ENCODE measurements at places on chromosomes 12 and 14.

- no peak for DNase-seq
Measured at GRCh38 chr12:123788541-123788940, 26.4 kb downstream of the DNAH10 start.

- DNase-seq = no peak
Measured at GRCh38 chr12:105876396-105876927, 262.3 kb downstream of the NUAK1 start.

DNA sequence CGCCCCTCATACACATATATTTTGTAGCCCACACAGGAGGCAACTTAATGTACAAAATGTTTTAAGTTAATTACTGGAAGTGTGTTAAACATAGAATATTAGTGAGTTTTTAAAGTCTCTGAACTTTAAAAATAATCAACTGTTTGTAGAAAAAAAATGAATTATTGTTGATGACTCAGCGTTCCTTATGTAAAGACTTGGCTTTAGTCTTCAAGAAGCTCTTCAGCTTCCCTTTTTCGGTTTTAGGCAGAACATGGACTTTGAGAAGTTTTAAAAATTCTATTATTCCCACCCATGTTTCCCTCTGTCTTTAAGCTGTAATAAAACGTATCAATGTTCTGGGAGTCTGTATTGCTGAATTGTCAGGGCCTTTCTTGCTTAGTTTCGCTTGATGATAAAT is 269.5 kb downstream of the FBXL14 start:
- no peak for DNase-seq

GRCh38 chr14:96165493-96166436 is 38.9 kb upstream of the BDKRB2 start:
- DNase-seq = no peak

- DNase-seq = peak; percentile 31
Measured at GRCh38 chr12:47307680-47308399, 228.1 kb upstream of the AMIGO2 start.
